ENCODE measurements at places on chromosomes 5 and 9.
A peak's percentile ranks its signal among the peaks of the same experiment; 100 is the strongest.

- DNase-seq = no peak
Observed at GRCh38 chr9:69174616-69175463, 763 bp downstream of the TJP2 start.

DNA sequence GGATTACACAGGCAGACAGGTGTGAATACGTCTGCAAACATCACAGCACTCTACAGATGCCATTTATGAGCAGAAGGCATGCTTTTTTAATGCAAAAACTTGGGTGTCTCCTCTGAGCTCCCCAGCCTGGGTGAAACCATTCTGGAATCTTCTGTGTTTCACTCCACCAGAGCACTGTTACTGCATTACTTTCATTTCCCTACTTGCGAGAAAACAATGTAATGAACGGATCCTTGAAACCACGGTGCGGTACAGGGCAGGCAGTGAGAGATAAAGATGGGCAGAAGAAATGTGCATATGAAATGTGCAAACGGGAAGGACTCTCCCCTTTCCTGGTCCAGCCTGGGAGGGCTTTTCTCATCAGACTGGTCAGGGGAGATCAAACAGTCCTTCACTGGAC is 584.3 kb upstream of the KLF4 start:
- DNase-seq = no peak

- DNase-seq = no peak
Observed at GRCh38 chr5:65244031-65244430, 237.7 kb downstream of the ADAMTS6 start.

DNA sequence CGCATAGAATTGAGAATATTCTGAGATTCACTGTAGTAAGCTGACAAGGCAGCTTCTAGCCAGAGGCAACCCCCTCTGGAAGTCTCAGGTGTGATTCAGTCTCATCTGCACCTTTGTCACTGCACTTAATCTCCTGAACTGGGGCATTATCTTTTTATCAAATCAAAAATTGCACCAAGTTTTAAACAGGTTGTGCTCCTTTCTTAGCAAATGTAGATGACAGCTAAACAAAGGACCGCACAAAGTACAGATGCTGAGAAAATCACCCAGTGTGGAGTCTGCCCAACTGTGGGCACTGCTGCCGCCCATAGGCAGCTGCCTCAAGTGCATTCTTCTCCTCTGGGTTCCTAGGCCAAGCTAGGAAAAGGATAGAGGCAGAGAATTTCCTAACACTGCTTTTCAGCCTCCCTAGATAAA is 51.1 kb downstream of the STARD4 start:
- DNase-seq = no peak

DNA sequence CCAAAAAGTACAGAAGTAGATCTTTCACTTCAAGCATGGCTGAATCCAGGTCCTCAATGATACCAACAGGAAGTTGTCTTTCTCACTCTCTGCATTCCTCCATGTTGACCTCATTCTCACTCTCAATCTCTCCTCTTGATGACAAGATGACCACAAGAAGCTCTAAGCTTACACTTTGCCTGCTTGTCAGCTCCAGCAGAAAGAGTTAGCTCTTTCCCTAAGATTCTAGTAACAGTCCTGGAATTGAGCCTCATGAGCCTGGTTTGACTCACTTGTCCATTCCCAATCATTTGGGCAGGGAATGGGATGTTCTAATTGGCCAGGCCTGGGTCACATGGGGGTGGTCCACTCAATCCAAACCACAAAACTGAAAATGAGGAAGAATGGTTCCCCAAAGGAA is 3.3 kb upstream of the CLTA start:
- no peak for DNase-seq

DNA sequence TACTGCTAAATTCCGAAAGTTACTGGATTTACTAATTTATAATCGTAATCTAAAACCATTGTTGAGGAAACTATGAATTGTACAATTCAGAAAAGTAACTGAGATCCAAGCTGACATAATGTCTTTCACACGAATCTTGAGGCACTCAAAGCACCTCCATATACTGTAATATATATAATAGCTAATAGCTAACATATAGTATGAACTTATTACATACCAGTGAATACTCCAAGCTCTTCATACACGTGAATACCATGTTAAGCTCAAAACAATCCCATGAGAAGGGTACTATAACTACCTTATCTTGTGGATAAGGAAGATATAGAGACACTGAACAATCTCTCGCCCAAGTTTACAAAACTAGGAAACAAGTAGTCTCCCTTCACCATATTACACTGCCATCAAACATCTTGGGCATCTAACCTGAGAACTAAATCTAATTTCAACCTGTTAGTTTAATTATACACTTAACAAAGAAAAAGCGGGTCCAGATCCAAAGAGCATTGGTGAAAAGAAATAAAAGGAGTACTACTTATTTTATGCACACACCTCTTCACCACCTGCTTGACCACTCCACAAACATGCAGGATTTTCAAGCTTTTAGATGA is 1.0 kb downstream of the NUDCD2 start:
- no peak for DNase-seq

GRCh38 chr5:66874004-66874403 is 277.8 kb downstream of the MAST4 start:
- no peak for DNase-seq

DNA sequence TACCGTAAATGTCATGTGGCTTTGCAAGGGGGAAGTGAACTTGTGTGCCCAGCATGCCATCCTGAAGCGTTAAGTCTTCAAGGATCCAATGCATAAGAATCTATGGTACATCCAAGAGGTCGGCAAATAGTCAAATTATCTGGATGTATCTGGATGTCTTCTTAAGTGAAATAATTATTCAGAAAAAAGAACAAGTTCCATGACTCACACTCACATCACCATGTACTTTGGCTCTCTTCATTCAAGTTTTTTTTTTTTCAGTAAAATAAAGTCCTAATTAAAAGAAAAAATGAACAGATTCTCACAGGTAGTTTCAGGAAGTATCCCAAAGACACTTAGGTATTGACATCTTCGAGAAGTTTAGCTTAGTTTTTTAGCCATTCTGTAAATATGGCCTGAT is 62.7 kb upstream of the MEGF10 start:
- no peak for DNase-seq

GRCh38 chr9:131807144-131807983 is 67.5 kb upstream of the RAPGEF1 start:
- no peak for DNase-seq

DNA sequence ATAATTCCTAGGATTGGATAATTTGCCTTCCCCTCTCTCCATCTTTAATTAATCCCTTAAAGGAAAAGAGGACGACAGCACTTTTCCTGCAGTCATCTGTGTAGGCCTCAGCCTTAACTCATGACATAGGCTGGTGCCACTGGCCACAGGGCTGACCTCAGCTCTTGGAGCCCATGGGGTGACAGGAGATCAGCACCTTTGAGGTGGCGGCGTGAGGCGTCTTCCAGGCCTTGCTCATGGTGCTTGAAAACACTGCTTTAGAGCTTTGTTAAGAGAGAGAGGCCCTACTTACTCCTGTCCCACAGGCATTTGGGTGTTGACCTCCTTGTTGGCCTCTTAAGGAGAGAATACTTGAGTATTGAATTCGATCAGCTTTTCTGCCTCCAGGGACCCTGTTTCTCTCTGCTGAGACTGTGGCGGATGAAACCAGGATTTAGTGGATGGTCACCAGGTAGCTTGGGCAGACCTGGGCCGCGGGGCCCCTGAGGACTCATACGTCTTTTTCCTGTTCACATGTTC is 23.4 kb downstream of the TENT4A start:
- DNase-seq = no peak

GRCh38 chr5:1727571-1727970 is 72.1 kb downstream of the MRPL36 start:
- no peak for DNase-seq

GRCh38 chr5:145838276-145838675 is 3.1 kb upstream of the PRELID2 start:
- no peak for DNase-seq

- DNase-seq = no peak
Observed at GRCh38 chr5:126234563-126235195, 188.5 kb upstream of the GRAMD2B start.

GRCh38 chr5:84861306-84861705 is 476.6 kb upstream of the EDIL3 start:
- no peak for DNase-seq

DNA sequence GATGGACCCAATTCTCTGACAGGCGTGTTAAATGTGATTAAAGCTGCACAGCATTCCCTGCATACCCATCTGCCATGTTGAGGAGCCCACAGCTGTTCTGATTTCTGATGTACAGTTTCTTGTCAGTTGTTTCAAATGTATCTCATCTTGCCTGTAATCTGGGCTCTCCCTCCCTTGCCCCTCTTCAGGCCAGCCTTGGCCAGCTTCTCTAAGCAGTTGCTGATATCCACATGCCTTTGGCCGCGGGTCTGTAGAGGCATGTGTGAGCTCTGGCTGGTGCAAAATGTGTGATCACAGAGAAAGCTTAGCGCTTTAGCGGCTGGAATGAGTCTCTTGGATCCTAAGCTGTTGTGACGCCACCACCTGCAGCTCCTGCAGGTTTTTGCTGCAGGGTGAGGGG is 332.0 kb downstream of the MLLT3 start:
- DNase-seq = no peak

DNA sequence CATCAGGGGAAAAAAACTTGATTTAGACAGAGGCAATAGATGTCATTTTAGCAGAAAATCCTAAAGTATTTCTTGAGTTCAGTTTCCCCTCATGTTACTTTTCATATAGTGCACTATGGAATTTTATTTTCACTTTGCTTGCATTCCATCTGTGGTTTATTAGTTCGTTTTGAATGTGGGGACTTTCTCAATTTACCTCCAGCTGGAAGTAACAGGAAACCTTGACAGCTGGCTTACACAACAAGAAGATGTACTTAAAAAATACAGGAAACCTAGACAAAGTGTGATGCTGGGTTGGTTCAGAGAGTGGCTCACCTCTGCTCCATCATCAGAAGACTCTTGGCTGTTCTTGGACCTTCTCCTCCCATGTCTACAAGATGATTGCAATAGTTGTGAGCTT is 567.0 kb downstream of the CETN3 start:
- no peak for DNase-seq

DNA sequence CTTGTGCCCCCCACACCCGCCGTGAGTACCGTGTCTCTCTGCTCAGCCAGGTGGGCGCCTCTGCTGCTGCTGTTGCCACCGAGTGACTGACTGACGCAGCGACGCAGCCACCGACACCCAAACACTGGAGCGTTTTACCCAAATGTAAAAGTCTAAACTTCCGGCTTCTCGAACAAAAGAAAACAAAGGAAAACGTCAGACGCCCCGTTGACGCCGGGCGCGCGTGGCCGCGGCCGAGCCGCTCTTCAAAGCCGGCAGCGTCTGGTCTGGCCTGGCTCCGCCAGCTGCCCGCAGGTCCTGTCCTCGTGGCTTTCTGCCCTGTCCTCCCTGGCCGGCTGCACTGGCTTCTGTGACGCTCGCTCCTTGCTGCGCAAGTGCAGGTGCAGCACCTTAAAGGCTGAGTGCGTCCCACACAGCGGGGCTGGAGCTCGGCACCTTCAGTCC is 41.4 kb upstream of the CLPTM1L start:
- peak; percentile 68 for DNase-seq

DNA sequence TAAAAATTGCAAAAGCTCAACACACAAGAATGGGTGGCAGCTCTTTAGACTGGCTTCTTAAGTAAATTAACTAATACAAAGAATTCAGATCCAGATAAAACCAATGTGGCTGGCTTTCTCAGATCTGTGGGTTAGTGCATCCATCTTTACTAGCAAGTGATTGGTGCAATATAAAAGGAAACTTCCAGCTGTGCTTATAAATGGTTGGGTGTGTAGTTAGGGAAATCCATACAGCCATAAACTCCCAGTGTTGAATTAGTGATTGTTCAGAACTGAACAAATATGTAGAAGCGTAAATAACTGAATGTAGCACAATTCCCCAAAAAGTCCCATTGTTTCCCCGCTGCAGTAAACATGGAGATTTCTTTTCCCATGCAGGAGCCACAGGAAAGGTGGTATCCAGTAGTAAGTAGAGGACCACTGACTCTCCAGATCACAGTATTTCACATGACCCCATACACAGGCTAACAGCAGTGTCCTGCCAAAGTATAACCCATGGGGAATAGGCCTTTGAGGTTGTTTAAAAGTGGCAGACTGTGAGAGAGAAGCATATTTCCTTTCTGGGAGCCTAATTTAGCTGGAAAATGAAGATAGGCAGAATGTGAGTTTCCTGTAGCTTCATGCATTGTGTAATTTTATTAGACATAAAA is 173.1 kb upstream of the SLC12A2 start:
- DNase-seq = no peak

- DNase-seq = no peak
Observed at GRCh38 chr9:117377046-117377445, 37.8 kb downstream of the ASTN2 start.

GRCh38 chr5:34742061-34742460 is 85.9 kb downstream of the RAI14 start:
- no peak for DNase-seq

DNA sequence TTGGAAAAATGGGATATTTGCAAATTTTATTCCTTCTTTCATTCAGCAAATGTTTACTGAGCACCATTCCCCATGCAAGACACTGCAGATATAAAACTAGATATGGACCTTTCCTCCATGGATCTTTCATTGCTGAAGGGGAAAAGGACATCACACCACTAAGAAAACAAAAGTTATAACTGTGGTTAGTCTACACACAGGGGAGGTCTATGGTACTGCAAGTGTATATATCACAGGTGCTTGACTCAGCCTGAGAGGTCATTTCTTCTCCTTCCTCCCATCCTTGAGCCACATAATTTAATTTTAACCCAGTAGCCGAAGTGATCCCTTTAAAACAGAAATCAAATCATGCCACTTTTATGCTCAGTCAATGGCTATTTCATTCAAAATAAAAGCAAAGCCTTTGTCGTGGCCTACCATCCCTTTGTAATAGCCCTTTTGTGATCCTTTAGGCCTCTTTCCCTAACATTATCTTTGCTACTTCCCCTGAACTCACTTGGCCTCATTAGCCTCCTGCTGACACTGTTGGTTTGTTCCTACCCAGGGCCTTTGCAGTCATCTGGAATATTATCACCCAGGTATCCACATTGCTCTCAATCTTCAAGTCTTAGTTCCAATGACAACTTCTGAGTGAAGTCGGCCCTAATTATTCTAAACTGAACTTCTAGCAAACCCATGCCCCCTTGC is 213.2 kb downstream of the GABRB2 start:
- DNase-seq = no peak

GRCh38 chr9:127204771-127205470 is 59.7 kb upstream of the GARNL3 start:
- DNase-seq = peak; percentile 9

Measured in DND-41 (cell line).